ENCODE measurements at places on chromosomes 3 and 15.

GRCh38 chr3:53350652-53351051, 3.3 kb upstream of the DCP1A start:
- DNase-seq: no peak

DNA sequence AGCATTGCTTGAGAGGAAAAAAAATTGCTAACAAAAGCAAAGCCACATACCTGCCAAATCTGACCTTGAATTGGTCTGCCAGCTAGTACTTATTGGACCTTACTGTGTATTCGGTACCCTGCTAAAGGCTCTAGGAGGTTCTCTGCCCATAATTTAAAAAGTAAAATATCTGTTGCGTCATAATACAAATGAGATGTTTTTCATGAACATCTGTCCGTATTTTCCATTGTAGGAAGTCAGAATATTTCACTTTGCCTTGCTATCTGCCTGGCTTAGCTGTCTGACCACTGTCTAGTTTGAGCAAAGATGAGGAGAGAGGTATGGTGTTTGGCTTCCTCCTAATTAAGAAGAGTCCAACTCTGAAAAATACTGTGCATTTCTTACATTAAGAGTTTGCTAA, 10.8 kb upstream of the C3orf20 start:
- DNase-seq: no peak

DNA sequence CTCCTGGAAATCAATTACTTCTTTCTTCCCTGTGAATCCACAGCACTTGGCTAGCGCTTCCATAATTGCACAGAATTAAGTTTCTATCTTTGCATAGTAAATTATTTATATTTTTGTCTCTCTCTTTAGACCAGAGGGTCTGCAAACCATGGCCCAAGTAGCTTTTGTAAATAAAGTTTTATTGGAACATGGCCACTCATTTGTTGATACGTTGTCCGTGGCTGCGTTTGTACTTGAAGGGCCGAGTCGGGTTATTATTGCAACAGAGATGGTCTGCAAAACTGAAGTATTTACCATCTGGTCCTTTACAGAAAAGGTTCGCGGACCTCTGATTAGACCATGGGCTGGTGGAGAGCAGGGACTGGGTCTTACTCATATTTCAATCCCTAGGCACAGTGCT, 102.5 kb downstream of the RPLP1 start:
- no peak for DNase-seq

DNA sequence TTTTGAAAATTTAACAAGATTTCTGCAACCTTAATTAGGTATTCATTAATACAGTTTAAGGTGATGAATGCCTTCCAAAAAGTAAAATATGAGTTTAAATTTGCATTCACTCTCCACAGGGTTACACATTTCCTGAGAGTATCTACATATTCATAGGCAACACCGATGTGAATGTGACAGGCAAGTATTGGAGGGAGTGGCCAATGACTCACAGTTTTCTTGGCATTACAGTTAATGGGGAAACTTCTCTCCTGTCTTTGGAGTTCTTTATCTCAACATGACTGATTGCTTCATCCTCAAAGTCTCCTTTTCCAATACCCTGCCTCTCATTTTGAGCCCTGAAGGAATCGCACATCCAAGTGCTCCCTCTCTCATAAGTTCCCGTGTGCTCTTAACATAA, 181.9 kb upstream of the CHL1 start:
- no peak for DNase-seq

DNA sequence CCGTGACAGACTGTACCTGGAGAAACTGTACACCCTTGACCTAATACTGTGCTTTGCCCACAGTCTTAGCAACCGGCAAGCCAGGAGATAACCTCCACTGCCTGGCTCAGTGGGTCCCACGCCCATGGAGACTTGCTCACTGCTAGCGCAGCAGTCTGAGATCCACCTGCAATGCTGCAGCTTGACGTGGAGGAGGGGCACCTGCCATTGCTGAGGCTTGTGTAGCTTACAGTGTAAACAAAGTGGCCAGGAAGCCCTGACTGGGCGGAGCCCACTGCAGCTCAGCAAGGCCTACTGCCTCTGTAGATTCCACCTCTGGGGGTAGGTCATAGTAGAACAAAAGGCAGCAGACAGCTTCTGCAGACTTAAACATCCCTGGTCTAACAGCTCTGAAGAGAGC, 189.3 kb downstream of the EDEM1 start:
- DNase-seq: no peak

GRCh38 chr3:150599611-150600297, 3.4 kb upstream of the SELENOT start:
- no peak for DNase-seq

DNA sequence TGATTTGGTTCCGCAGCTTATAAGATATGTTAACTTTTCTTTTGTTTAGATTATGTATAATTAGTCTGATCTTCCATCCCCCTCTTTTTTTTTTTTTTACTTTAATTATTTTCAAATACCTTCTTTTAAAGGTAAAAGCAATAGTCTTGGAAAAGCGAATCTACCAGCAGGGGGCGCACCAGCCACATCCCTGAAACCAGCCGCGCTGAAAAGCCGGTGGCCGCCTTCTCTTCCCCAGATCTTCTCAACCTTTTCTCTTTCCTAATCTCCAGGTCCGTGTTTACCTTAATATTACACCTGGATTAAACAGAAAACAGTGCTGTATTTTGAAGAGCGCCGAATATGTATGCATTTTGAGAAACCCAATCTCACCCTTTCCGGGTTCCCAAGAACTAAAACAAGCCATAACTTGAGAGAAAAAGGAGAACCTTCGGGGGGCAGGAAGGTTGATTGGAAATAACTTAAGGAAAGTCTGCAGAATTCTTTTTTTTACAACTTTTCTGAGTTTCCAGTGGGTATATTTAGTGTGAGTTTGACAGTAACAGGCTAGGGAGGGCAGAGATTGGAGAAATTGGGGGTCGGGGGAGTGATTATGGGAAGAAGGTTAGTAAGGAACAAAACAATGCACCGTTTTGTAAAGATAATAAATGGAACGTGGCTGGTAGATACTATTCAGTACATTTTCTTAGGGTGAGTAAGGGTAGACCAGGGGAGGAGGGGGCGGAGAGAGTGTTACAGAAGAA, 2.0 kb upstream of the SOX2 start:
- DNase-seq: peak; percentile 86
